ENCODE measurements at places on chromosomes 3 and 15. TPM values are rescaled to one million over a fixed set of nuclear protein-coding genes. Genes with fewer than 3 reads are reported as not detected.

DNA sequence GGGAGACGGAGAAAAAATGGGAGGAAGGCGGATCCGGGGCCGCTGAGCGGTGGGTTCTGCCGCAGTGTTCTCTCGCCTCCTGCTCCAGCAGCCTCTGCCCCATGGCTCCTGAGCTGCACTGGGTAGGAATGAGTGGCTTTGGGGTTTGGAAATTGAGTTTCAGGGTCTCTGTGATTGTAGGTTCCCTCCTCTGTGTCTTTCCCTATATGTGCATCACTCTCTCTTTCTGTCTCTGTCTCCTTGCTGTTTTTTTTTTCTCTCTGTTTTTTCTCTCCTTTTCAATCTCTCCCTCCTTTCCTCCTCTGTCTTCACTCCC lies 1.9 kb downstream of the GRM7 start:
- DNase-seq, result no peak

DNA sequence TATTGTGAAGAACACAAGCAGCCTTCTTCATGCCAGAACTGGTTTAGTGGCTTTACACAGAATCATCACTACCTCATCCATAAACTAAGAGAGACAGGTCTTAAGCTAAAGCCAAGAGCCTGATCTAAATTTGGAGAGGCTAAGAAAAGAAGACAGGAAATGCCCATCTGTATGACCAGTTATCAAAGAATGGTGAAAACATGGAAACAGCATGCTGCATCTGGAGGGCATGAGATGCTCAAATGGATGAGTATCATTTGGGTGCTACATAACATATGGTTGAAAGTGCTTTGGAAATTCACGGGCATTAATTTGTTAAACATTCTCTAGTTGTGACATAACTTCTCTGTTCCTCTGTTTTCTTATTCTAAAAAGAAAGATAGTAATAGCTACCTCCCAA lies 112.5 kb downstream of the CPNE4 start:
- DNase-seq, result no peak

GRCh38 chr3:179309225-179310078 lies 13.4 kb upstream of the ZNF639 start:
- no peak for DNase-seq

GRCh38 chr3:9213019-9213634 lies 36.3 kb downstream of the SRGAP3 start:
- no peak for DNase-seq

GPR87 gene
- total RNA-seq, result not detected

- no peak for DNase-seq
Observed at GRCh38 chr3:171548917-171549316, 88.7 kb upstream of the TNIK start.

DNA sequence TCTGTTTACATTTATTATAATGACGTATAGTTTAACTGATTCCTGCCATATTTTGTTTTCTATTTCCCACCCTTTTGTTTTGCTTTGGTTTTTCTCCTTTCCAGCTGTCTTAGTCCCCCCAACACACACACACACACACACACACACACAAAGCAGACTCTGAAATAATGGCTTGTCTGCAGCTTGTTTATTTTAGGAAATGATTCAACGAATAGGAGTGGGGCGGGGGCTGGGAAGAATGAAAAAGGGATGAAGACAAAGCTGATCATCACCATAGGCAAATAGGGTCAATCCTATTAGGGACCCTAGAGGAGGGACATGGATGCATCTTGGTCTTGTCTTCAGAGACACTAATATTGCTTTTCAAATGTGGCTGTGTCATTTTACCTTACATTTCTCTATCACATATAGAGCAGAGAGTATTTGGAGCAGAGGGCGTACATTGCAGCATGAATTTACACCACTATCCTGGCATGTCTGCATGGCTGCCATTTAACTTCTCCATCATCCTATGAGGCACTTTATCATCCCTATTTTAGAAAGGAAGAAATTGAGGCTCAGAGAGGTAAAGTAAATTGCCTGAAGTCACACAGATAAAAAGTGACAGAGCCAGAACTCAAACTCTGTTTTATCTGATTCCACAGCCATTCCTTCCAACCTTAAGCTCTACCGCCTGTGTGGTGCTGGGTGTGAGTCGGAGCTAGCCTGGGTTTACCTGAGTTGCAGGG lies 147.2 kb upstream of the TPM1 start:
- no peak for DNase-seq

CCR8 gene
- not detected for total RNA-seq

MUSTN1 gene
- not detected for total RNA-seq

Data from right lobe of liver (tissue), 6 donors.